ENCODE measurements at places on chromosomes 1 and 21.

GRCh38 chr1:34663031-34663430, 91.8 kb upstream of the GJB5 start:
- DNase-seq, result no peak

DNA sequence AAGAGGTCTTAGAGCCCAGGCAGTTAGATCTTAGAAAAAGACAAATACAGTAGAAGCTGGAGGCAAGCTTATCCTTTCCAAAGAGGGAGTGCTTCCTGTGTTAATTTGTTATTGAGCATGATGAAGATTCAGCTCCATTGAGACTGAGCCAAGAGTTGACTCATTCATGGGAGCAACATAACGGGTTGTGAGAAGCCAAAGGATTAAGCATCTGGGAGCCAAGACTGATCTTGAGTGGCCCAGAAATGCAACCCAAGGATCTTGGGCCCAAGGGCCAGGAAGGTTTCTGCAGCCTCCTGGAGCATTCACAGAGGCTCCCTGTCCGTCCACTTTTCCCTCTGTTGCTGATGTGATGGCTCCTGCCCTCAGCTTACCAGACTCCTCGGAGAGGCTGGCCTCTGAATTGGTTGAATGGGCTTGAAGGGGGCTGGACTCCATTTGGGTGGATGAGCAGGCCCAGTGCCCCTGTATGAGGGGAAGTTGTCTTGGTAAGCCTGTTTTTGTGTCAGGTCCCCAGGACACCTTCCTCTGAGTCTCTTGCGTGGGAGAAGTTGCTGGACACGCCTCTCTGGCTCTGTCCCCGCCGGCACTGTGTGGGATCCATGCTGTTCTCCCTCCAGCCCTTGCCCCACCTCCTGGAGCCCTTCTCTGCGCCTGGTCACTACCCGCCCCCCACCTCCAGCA, 42.4 kb downstream of the PDE9A start:
- DNase-seq, result no peak

DNA sequence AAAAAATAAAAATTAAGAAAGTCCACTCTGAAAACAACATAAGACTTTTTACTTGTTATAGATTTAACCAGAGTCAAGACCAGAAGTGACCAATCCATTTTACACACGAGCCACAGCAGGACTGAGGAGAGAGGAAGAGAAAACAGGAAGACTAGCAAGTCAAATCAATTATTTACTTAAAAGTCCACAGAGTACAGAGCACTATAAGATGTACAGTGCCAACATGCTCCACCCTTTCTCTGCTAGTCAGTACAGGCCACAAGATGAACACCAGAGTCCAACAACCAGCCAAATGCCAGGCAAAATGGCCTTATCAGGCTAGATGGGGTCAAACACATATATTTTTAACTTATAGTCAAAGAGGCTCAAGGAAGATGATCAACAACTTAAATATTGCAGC, 19.5 kb downstream of the LUZP1 start:
- no peak for DNase-seq

DNA sequence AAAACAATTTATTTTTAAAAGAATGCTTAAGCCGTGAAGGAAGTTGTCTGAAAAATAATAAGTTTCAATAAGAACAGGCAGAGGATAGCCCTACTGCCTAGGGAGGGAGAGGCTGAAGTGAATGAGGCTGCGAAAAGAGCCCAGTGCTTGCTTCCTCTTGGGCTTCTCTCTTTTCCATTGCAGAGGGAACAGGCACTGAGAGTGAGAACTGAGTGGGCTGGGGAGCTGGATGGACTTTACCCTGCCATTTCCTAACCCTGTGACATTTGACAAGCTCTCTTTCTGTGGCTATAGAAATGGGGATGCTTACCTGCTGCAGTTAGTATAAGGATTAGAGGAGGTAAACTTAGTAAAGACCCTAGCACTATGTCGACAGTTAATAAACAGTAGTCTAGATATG, 30.0 kb downstream of the TENT5C start:
- no peak for DNase-seq

DNA sequence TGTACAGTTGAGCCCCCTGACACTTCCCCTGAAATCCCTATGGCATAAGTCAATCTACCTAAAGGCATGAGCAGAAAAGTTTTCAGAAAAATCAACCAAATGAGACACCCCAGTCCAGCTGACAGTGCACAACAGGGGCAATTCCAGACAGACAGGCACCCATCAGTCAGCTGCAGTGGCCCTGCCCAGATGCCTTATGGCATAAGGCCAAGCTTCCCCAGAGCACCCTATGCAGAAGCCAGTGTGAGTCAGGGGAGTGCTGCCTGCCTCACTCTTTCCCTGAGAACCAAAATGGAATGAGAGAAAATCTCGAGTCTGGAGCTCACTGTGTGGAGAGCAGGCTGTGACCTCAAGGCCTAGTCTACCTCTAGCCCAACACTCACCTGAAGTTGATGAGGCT, 38.1 kb downstream of the MRAP start:
- DNase-seq, result no peak

GRCh38 chr1:55322842-55323241, 107.7 kb upstream of the USP24 start:
- DNase-seq, result no peak

GRCh38 chr21:26844258-26845065, 747 bp downstream of the ADAMTS1 start:
- no peak for DNase-seq

GRCh38 chr1:117124661-117125060, 3.1 kb upstream of the TRIM45 start:
- no peak for DNase-seq

- DNase-seq, result no peak
Observed at GRCh38 chr1:24027838-24028468, 47.8 kb upstream of the SRSF10 start.

Measured in stimulated activated CD4-positive, alpha-beta T cell treated with anti-CD3 and anti-CD28 coated beads, Interleukin-1b, Interleukin-23, amount 100 ng/mL, for 1 hour (primary cell).